ENCODE measurements at places on chromosomes 1 and 21.

GRCh38 chr1:235675152-235675890 lies 25.7 kb upstream of the GNG4 start:
- no peak for DNase-seq

DNA sequence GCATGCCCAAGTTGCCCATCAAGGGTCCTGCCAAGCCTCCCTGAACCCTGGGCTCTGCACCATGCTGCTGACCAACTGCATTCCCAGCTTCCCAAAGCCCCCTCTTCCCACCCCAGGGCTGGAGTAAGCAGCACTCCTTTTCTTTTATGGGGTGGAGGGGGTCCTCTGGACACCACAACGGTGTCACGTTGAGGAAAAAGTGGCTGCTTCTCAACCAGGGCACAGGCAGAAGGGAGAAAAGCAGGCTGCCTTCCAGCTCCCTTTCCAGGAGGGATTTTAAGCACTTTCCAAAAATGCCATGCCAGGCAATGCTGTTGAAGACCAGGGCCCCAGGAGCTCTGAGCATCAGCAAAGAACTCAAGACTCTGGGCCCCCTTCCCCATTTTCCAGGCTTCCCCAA lies 691 bp downstream of the RIMS3 start:
- DNase-seq: no peak

DNA sequence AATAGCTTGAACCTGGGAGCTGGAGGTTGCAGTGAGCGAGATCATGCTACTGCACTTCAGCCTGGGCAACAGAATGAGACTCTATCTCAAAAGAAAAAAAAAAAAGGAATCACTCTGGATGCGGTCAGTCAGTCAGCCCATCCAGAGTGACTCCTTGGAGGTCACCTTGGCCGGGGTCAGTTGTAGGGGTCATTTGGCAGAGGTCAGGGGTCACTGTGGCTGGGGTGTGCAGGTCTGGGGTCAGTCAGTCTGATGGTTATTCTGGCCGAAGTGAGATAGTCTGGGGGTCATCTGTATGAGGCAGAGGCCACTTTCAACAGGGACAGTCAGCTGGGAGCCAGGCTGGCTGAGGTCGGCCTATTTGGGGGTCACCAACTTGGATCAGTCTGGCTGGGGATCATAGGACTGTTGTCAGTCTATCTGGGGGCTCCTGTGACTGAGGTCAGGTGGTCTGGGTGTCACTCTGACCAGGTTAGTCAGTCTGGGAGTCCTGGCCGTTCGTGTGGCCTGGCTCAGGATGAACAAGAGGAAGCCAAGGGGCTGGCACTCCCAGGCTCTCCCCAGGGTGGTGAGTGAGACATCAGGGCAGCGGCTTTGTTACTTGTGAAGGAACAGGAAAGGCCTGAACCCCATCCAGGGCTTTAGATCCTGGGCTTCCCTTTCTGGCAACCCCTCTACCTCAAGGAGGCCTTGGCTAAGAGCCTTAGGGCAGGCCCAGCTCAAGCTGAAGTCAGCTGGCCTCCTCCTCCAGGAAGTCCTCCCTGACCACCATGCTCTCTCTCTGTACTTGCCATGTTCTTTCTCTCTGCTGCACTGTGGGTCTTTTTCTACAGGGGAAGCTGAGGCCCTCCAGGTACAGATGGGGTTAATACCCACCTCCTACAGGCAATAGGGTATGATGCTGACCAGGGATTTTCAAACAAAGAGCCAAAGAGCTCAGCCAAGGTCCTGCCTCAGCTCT lies 15.1 kb downstream of the PTPRU start:
- no peak for DNase-seq

GRCh38 chr1:14377386-14377785 lies 221.1 kb upstream of the KAZN start:
- no peak for DNase-seq

DNA sequence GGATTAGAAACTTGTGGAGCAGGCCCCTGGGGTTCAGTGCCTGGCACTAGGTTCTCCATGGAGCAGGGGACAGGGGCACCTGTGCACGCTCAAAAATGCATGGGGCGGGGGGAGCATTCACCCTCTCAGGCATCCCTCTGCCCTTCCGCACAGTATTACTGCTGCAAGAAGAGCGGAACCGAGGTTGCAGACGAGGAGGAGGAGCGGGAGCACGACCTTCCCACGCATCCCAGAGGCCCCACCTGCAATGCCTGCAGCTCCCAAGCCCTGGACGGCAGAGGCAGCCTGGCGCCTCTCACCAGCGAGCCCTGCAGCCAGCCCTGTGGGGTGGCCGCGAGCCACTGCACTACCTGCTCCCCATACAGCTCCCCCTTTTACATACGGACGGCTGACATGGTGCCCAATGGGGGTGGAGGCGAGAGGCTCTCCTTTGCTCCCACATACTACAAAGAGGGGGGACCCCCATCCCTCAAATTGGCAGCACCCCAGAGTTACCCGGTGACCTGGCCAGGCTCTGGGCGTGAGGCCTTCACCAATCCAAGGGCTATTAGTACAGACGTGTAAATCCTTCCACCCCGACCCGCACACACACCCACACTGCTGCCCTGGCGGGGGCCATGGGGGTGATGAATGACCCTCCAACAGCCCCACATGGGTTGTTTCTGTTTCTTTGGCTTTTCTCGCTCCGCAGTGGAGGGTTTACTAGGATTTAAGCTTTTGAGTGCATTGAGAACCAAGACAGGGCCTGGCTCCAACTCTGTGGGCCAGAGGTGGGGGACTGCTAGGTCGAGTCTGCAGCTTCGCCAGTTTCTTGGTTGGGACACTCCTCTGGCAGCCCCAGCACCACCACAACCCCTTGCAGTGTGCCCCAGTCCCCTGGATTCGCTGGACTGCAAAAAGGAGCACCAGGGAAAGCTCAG lies 63.7 kb downstream of the TOR1AIP2 start:
- DNase-seq: no peak

GRCh38 chr21:40997831-40998230 lies 150.9 kb upstream of the DSCAM start:
- no peak for DNase-seq

DNA sequence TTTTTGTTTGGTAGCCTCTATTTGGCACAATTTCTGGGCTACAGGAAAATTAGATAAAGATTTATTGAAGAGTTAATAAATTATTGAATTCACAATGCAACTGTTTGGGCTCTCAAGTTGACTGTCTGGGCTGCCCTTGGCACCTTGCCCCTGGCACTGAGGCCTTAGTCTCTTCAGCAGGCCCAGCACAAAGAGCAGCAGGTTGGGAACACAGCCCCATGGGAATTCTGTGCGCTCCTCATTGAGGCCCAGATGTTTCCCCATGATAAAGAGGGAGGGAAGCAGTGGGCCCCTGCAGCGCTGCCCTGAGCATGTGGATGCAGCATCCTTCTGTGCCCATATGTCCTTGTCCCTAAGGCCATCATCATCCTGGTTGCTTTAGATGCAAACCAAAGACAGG lies 2.9 kb downstream of the CRNN start:
- no peak for DNase-seq

DNA sequence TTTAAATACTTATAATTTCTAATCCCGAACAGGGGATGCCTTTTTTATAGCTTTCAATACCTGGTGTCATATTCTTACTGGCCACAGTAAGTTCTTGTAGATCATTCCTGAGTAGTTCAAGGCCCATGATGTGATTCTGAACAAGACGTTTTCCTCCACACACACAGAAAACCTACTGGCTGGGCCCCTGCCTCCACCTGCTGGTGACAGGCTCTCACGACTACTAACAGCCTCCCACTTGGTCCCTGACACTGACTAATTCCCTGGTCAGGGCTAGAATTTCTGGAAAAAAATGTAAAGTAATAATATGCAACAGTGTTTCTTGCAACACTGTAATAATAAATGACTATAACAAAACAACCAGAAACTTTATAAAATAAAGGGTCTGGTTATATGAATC lies 50.4 kb upstream of the RIPK4 start:
- DNase-seq: no peak

Measured in NCI-H2081 treated with DMSO at 0.1 percent for 48 hours (cell line).